ENCODE measurements at places on chromosomes 1 and 21.

DNA sequence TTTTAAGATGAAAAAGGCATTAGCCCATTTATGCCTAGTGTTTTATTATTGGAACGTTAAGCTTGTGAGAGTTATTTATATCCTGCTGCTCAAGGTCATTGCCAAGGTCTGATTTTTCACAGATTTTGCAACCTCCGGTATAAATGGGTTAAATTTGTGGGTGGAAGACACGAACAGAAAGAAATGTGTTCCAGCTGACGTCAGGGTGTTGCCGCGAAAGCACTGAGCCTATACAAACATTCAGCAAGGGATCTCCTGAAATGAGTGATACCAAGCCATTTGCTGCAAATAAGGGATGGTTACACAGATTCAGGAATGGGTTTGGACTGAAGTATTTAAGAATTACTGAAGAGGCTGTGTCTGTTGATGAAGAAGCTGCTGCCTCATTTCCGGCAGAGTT is 32.2 kb downstream of the TMED5 start:
- no peak for DNase-seq

GRCh38 chr1:198919667-198920398 is 281.0 kb downstream of the PTPRC start:
- no peak for DNase-seq

- DNase-seq = no peak
These were observed 2.2 kb upstream of the ZBTB7B start for GRCh38 chr1:155000411-155000725.

DNA sequence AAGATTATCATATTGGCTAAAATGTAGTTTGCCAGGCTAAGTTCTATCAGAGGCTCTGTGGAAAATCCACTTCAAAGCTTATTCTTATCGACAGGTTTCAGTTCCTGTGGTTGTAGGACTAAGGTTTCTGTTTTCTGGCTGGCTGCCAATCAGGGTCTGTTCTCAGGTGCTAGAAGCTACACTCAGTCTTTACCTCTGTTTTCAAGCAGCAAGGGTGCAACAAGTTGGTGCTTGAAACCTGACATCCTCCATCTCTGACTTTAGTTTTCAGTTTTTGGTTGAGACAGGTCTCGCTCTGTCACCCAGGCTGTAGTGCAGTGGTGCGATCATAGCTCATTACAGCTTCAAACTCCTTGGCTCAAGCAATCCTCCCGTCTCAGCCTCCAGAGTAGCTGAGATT is 15.3 kb upstream of the TMCO2 start:
- DNase-seq = no peak

GRCh38 chr1:70767377-70767776 is 280.2 kb downstream of the PTGER3 start:
- DNase-seq = no peak

DNA sequence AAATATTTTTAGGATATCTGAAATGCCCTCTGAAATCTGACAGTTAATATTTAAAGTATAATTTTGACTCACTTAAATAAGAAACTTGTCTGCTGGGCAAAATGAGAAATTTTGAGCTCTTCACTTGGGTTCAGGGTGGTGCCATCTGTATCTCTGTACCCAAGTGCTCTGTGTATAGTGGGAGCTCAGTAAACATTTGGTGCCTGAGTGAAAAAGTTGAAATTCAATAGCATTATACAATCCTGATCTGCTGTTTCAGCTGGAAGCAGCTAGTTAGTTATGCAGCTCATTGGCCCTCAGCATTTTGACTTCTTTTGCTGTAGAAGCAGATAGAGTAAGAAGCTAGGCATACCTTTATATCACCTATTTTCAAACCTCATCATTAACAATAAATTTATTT is 73.3 kb downstream of the RPE65 start:
- no peak for DNase-seq

Data from heart left ventricle (tissue), 16 donors.